ENCODE measurements at places on chromosomes 7 and 10.

DNA sequence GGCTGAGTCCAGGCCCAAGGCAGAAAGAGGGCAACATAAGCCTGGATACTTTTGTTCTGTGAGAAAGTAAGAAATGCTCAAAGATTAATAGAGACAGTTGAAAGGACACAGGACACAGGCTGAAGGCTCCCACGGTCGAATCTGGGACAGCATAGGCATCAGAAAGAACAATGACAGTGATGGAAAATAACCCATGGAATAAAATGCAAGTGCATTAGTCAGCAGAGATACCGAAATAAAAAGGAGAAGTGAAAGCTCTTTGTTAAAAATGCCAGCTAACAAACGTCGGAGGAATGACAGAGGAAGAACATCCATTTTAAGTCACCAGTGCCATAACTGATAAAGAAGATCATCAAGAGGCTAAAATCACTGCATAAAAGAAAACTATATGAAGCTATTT lies 19.6 kb upstream of the AGAP5 start:
- DNase-seq, result no peak

DNA sequence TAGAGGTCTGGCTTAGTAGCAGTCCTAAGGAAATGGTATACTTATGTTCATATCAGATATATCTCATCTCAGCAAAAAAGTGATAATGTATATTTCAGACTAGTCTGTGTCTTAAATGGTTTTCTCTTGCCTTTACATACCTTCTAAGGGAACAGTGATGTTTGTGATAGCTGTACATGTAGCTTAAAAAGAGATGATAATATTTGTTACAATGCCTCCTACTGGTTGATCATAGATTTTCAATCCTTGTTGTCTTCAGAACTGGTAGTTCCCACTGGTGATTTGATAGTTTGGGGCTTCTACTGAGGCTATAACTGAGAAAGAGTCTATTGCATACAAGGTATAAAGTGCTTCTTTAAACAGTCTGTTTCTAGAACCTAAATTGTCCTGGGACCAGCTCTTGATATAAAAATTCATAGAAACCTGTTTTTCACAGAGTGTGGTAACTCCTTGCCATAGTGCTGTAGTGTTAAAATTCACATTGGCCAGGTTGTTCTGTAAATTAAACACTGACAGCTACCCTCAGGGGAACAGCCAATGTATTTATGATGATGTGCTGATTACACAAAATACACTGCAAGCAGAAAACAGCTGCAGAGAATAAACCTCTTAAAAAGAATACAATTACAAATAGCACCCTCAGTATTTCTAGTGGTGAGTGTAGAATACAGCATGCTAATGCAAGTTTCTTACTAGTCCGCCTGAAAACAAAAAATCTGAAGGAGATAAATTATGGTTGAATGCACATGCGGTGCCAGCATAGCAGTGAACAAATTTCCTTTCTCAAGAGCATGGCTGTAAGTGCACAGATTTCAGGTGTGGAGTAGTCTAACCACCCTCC lies 90.3 kb downstream of the BTRC start:
- DNase-seq, result no peak

DNA sequence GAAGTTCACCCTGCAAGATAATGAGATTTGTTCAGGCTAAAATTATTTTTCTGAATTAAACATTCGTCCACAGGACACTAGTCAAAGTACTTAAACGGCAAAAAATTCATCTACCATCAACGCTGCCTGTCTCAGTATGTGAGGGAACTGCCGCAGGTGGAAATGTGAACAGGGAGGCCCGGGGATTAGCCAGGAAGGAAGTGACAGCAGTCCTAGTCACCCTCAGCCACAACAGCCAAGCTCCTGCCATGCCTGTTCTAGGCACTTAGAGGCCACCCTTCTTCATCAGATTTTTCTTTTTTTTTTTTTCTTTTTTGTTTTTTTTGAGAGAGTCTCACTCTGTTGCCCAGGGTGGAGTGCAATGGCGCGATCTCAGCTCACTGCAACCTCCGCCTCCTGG lies 9.4 kb downstream of the NUDT5 start:
- no peak for DNase-seq

DNA sequence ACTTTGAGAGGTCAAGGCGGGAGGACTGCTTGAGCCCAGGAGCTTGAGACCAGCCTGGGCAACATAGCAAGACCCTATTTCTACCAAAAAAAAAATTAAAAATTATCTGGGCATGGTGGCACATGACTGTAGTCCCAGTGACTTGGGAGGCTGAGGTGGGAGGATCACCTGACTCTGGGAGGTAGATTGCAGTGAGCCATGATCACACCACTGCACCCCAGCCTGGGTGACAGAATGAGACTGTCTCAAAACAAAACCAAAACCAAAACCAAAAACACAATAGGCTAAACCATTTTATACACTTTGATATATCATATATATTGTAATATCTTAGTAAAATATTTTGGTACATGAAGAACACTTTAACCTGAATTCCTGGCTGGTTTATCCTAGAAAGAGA lies 101.6 kb downstream of the RAPGEF5 start:
- DNase-seq, result no peak

DNA sequence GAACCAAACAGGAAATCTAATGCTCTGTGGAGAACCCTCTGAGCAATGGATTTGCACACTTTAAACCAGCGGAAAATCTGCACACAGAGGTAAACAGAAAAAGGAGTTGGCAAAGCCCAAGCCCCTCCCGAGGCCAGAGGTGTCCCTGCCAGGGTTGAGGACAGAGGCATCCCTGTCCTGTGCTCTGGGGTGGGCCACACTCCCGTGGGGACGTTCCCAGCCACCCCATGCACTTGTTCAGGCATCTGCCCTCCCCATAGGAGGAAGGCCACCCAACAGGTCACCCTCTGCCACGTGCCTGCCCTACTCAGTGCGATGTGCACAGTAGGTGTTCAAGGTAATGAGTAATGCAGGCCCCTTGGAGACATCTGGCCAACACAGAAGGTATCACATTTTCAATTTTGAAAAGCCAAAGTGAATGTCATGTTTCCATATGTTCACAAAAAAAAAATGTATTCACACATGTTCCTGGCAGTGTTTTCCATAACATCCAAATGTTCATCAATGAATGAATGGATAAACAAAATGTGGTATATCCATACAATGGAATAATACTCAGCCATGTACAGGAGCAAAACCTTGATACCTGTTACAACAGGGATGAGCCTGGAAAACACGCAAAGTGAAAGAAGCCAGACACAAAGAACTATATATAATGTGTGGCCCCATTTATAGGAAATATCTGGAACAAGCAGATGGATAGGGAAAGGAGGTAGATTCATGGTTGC lies 108.1 kb downstream of the EBF3 start:
- no peak for DNase-seq

- DNase-seq, result no peak
Observed at GRCh38 chr7:116674508-116675173, 2.6 kb downstream of the MET start.

DNA sequence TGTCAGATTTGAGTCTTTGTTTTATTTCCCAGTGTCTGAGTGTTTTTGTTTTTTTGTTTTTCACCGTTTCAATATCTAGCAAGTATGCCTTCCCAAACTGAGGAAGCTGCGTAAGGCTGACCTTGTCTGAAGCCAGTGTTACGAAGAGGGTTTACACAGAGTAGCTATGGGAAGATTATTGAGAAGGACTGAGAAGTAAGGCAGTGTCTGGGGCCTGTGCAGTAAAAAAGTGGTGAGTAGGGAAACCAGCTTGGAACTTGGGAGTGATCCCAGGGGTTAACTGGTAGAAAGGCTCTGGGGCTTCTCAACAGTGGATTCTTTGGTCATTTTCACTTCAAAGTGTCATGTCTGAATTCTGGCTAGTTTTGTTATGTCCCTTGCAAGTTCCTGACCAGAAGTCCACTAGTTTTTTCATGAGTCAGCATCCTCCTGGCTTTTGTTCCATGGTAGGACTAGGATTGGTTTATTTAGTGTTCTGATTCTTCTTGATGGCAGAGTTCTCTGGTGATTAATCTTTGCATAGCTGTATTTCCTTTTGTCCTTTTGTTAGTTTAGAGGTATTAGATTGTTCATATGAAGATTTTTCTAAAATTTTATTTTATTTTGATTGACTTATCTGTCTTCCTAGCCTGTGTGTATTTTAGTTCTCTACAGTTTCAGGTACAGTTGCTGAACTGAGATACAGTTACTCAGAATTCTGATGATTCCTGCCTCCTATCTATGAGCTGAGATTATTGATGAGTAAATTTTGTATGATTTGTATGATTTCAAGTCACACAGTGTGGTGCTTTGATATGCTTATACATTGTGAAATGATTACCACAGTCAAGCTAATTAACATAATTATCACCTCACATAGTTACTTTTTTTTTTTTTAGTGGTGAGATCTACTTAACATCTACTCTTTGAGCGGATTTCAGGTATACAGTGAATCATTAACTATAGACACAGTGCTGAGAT lies 19.0 kb downstream of the GARS1 start:
- no peak for DNase-seq

DNA sequence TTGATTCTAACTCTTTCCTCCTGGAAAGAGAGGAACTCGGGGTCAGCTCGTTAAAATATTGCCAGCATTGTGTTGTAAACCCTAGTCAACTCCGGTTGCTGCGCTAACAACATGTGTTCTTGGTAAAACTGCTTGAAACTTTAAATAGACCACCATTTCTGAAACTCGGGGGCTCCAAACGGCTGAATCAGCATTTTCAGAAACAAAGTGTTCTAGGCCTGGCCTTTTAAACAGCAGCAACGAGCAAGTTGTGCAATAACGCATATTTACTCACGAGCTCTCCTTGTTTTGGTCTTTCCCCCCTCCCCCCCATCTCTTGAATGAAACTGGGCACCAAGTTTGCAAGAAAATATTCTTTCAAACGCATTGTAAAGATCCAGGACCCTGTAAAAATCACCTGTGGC lies 9.2 kb upstream of the GRB10 start:
- no peak for DNase-seq

DNA sequence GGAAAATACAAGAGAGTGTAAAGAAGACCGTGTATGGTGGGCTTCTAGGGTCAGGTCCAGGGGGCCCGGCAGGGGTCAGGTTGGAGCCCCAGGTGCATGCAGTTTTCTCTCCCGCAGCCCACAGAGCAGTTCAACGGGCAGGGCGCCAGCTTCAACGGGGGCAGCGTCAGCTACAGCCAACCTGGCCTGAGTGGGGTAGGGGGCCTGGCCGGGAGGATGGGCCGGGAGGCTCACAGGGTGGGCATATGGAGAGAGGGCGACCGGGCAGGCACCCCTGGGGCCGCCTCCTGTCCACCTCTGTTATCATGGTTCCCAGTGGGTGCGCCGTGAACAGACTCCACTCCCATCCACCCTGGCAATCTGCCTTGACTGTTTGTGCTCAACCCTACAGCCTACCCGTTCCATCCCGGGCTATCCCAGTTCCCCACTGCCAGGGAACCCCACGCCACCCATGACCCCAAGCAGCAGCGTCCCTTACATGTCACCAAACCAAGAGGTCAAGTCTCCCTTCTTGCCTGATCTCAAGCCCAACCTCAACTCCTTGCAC lies 11.5 kb downstream of the ZMIZ2 start:
- DNase-seq, result no peak

DNA sequence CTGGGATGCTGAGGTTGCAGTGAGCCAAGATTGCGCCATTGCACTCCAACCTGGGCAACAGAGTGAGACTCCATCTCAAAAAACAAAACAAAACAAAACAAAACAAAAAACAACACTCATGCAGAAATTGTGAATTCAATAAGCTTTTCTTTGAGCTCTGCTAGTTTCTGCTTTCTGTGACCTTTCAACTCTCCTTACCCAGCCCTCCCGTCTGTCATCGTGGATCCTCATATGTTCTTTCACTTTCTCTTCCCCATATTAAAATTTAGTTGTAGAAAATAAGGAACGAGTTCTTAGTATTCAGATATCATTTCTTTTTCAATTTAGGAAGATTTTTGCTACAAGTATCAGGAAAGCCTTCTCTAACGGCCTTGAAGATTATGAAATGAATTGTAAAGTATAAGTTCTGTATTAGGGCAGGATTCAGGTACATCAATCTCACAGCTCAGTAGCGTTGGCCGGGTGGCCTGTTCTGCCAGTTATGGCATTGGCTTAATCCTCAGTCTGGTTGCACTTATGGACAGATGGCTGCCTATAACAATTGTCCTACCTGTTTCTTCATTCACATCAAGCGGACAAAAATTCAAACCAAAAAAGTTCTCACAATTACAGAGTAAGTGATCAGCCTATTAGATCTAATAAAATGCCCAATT lies 1167.0 kb downstream of the SORCS3 start:
- DNase-seq, result no peak

DNA sequence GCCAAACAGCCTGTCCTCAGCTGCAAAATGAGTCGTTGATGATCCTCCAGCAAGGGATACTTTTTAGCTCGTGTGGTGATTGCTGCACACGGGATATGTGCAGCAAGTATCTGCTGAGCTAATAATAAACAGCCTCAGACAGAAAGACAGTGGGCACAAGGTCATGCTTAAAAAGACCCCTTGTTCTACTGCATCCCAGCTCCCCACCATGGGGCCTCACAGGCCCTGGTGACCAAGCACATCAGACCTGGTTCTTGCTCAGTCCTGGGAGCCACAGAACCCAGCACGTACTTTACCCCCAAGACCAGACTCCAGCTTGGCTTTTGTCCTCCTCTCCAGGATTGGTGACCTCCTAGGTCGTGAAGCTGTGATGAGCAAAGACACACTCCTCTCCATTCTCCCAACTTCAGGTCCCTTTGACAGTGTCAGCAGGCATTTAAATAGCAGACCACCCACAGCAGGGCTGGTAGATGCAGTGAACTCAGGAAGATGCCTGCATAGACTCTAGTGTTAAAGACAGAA lies 50.5 kb downstream of the EGFR start:
- DNase-seq, result no peak

DNA sequence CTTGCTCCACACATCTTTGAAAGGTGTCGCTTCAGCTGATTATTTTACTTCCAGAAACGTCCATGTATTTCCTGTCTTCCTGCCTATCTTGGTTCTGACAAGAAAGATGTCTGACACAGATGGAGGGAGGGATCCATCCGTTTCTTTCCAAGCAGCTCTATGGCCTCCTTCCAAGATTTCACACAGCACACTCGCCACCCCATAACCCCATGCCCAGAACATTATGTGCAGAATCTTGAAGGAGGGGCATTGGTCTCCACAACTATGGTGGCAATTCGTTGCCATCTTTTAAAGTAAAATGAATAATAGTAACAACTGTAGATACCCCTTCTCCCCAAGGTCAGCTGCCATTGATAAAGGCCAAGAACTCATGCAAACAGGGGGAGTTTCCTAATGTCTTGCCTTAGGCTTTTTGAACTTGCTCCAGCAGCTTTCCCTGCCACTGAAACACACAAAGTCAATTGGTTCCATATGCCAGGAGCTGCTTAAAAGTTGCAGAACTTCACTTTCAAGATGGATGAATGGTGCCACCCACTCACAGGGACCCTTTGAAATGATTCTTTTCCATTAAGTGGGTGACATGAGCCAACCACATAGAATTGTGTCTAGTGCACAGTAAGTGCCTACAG lies 60.0 kb downstream of the VSTM4 start:
- no peak for DNase-seq

DNA sequence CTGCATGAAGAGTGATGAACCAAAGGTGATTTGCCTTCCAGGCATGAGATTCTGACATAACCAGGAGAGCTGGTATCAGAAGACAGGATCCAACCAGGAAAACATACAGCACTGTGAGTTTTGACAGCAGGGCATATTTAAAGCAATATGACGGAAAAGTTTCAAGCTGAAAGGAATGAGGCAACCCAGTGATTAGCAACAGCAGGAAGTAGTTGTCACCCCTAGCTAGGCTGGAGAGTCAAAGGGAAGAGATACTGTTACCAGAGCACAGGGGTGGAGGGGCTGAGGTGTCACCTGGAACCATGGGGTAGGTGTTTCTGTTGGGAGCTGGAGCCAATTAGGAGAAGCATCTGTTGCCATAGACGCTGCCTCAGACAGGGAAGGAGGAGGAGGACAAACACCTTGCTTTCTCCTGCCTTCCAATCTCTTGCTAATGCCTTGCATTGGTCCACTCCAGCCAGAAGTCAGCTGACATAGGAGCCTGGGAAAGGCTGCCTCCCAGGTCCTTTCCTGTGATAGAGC lies 125.4 kb upstream of the SORCS3 start:
- DNase-seq, result no peak

Data from T47D (cell line).